Naive thymus-derived CD4-positive, alpha-beta T cell (primary cell): ENCODE measurements at places on chromosomes 13 and 19. TPM values are rescaled to one million over a fixed set of nuclear protein-coding genes. Genes with fewer than 3 reads are reported as not detected.

Gene CYP2A13
- not detected for polyA plus RNA-seq

Gene SYT5
- polyA plus RNA-seq, result not detected

Gene WDR87
- polyA plus RNA-seq, result not detected

Gene ZSCAN1
- not detected for polyA plus RNA-seq

Gene CCNE1
- polyA plus RNA-seq, result 1.9 TPM

Gene ZNF441
- 6.6 TPM for polyA plus RNA-seq

Gene INSR
- polyA plus RNA-seq, result 0.71 TPM

Gene CGB2
- not detected for polyA plus RNA-seq

Gene BABAM1
- 94.9 TPM for polyA plus RNA-seq

Gene ANGPTL8
- polyA plus RNA-seq, result not detected

Gene NKPD1
- 0.41 TPM for polyA plus RNA-seq

Gene TMEM59L
- polyA plus RNA-seq, result 0.37 TPM

Gene TTC9B
- not detected for polyA plus RNA-seq
